Stimulated activated CD8-positive, alpha-beta memory T cell treated with anti-CD3 and anti-CD28 coated beads, Interleukin-4, amount 100 ng/mL, for 4 hours (primary cell): ENCODE measurements at places on chromosomes 7 and 10.

- DNase-seq: no peak
Observed at GRCh38 chr7:3767917-3768777, 467.1 kb downstream of the SDK1 start.

DNA sequence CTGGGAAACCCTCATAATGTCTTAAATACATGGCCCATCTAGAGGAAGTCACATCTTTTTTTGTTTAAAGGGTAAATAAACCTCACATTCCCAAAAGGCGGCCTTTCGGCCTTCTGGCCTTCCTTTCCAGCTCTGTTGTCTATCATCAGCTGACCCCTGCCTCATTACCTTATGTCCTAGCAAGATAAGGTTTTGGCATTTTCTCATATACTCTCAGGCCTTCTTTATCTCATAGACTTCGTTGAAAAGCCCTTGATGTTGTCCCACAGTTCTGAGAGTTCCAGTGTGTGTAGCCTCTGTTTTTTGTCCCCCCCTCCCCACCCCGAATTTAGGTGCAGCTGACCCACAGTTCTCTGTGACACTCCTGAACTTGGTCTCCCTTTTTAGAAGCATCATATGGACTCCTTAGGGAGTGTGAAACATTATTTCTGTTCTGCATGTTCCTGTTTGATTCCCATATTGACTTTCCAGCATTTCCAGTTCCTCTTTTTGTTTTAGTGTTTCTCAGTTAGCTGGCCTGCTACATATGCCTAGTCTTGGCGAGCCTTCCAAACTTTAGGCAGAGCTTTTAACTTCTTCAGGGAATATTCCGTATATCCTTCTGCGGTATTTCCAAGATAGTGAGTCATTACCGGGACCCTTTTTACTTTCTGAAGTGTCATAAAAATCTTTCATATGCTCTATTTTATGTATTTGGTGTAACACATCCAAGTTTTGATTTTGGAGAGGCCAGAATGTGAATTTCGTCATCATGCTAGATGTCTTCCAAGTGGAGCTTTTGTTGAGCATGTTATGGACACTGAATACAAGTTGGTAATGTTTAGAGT lies 138.5 kb downstream of the LRRC4 start:
- no peak for DNase-seq

- DNase-seq: no peak
Observed at GRCh38 chr7:41328544-41328943, 374.3 kb downstream of the INHBA start.

GRCh38 chr7:128437426-128438332 lies 18.0 kb upstream of the HILPDA start:
- no peak for DNase-seq

DNA sequence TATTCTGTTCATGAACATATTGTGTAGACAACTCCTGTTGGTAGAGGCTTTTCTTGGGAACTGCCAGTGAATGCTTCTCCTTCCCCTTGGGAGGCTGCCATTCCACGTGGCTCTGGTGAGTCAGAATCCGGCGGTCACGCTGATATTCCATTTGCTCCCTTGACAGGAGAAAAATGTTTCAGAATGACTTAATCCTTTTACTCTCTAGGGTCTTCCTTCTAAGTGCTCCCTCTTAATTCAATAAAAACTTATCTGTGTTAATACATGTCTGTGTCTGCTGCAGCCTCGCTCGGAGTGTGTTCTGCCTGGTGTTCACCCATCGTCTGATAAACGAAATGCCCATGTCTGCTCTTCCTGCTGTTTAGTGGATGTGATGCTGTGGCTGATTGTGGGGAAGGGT lies 278.6 kb downstream of the ARHGAP12 start:
- no peak for DNase-seq

- DNase-seq: no peak
Observed at GRCh38 chr10:69826094-69826493, 24.4 kb downstream of the COL13A1 start.

GRCh38 chr7:134504660-134505164 lies 22.7 kb upstream of the AKR1B10 start:
- DNase-seq: no peak

DNA sequence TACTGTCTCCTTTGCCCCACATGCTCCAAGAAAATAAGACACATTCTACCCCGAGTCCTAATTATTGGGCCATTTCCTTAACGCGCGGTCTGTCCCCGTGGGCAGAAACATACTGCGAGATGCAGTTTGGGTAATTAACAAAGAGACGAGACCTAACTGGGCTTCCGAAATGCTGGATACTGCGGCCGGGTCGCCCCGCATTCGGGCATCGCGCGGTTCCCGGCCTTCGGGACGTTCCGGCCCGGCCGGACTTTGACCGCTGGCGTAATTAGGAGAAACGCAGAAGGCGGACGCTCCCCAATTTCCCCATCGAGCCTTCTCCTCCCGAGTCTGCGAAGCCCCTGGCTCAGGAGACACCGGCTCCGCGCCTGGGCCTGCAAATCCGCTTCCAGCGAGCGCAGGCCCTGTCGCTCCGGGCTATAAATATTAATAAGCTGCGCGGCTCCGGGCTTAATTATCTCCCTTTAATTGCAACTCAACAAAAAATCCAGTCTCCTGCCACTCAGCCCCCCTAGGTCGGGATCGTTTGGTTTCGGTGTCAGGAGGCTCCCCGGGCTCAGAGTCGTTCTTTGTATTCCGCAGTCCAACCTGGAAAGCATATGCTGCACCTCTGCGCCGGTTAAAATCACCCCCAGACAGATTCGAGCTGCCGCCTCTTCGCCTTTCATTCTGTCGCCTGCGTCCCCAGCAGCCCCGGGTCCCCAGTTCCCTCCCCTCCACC lies 131.5 kb downstream of the SPAG6 start:
- DNase-seq: no peak

GRCh38 chr7:26081638-26082037 lies 70.4 kb upstream of the NFE2L3 start:
- DNase-seq: no peak

DNA sequence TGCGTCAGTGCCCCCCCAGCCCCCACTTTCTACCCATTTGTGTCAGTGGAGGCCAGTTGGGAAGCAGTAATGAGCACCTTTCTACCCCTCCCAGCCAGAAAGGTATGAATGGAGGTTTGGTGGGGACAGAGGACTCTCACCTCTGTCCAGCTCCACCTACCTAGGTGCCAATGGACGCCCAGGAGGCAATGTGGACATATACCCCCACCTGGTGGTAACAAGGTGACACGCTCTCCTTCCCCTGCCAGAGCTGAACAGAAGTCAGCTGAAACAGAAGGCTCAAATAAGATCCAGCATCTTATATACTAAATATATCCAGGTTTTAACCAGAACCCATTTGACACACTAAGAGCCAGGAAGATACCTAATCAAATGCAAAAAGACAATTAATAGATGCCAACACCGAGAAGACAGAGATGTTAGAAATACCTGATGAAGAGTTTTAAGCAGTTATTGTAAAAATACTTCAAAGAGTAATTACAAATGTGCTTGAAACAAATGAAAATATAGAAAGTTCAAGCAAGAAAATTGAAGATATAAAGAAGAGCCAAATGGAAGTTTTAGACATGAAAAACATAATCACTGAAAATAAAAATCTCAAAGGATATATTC lies 18.4 kb upstream of the SORCS3 start:
- no peak for DNase-seq
